Activated CD4-positive, alpha-beta T cell treated with anti-CD3 and anti-CD28 coated beads, Interleukin-2, amount 50 U/mL, for 16 hours (primary cell): ENCODE measurements at places on chromosomes 2 and 18.

GRCh38 chr2:37916512-37917082, 8.5 kb upstream of the RMDN2 start:
- DNase-seq: no peak

DNA sequence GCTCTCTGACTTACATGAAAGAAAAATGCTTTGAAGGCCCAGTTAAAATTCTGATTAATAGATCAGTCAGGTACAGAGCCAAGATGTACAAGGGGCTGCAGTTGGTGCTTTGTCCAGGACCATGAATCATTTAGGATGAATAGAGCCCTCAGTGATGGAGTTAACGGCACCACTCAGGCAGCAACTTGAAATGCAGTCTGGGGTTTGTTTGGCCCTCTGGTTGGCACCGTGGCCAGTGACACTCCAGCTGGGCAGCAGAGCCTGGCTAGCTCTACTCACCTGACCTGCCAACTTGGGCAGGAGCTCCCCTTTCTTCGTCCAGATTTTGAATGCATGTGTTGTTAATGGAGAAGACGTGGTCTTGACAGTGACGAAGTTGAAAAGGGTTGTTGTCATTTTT, 493.0 kb upstream of the ACVR2A start:
- no peak for DNase-seq

DNA sequence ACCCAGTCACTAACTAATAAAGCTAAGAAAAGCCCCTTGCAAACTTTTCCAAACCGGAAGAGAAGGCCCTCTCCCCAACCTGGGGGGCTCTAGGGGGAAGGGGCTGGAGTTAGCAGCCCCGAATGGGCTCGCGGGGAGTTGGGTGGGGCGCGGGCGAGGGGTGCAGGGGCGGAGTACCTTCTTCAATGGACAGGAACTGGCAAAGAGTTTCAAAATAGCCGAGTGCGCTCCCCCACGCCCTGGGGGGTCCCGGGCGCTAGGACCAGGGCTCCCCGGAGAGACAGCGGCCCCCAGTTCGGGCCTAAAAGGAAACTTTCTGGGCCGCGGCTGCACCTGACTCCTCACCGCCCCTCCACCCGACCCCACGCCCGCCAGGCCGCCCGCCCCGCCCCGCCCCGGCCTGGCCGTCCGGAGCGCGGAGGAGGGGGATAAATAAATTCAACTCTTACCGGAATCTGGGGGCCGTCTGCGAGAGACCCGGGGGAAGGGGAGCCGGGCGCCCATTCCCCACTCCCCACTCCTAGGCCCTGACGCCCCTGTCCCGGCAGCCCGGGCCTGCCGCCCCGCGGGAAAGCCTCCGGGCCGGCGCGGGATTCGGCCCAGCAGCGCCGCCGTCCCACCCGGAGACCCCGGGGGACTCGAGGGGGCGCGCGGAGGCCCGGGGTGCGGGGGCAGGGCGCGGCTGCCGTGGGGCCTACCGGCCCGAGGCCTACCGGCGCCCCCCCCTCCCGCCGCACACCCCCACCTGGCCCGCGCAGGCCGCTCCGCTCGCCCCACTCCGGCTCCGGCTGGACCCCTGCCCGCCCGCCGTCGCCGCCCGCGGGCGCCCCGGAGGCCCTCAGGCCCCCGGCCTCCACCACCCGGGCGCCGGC, 868 bp downstream of the INO80D start:
- peak; percentile 30 for DNase-seq

DNA sequence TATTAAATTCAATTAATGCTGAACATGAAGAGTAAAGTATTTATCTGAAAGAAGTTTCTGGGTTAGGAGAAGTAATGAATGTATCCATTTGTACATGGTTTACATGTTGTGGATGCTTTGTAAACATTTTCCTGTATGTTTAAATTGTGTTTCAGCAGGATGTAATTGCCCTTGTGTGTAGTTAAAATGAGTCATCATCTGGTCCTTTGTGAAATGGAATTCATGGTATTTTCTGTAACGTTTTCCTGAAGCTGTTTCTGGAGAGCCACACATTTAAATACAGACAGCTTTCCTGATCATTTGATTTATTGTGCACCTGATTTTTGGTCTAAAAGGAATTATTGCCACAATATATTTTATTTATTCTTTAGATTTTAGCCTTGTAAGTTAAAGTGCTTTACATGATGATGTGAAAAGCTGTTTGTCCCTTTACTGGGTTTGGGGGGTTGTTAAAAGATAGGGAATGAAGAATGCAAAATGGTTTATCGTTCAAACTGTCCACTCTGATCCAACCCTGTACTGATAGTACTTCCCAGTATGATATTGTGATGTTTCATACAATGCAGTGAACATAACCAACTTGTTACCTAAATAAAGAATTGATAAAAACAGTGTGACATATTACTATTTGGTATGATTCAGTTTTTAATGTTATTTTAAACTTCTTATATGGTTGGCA, 41.7 kb upstream of the SLC3A1 start:
- no peak for DNase-seq

GRCh38 chr2:239199041-239199768, 201.6 kb downstream of the HDAC4 start:
- no peak for DNase-seq

- DNase-seq: no peak
Observed at GRCh38 chr2:10158681-10159080, 36.1 kb downstream of the RRM2 start.

DNA sequence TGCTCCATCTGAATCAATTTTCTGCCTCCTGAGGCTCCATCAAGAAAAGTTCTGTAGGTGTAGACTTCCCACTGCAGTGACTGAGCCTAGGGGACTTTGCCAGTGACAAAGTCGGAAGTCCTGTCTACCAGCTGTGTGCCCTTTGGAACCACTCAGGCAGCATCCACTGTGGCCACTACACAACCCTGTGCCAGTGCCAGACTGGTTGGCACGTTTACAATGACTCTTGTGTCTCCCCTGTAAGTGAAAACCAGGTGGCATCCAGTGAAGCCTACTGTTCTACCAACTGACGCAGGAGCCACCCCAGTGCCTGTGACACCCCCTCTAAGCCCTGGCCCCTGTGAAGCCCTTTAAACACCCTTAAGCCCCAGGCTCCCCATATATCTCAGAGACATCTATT, 132.1 kb upstream of the SERPINE2 start:
- DNase-seq: no peak

GRCh38 chr2:3207091-3207491, 170.5 kb downstream of the EIPR1 start:
- DNase-seq: no peak

DNA sequence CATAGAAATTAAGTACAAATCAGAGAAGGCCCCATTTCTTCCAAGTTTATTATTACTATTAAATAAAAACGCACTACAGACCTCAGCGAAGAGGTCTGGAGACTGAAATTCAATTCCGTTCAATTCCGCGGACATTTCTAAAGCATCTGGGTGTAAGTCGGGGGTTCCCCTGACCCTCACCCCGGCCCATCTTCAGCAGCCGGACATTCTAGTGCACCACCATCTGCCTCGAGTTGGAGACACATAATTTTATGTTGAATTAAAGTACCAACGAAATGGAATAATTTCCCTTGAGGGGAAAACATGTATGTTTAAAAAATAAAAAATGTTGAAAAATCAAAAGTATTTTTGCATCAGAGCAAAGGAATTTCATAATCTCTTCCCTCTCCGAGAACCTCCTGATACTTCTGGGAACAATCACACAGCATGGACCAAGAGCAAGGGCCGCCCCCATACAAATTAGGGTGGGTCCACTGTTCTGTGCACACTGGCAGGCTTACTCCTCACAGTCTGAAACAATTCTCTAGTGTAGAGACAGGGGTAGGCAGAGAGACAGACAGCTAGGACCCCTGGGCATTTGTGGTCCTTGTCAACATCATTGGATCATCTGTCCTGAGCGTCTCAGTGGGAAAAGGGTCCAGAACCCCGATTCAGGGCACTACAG, 29.3 kb downstream of the MBP start:
- no peak for DNase-seq

GRCh38 chr2:152558158-152558984, 158.9 kb downstream of the PRPF40A start:
- DNase-seq: no peak

DNA sequence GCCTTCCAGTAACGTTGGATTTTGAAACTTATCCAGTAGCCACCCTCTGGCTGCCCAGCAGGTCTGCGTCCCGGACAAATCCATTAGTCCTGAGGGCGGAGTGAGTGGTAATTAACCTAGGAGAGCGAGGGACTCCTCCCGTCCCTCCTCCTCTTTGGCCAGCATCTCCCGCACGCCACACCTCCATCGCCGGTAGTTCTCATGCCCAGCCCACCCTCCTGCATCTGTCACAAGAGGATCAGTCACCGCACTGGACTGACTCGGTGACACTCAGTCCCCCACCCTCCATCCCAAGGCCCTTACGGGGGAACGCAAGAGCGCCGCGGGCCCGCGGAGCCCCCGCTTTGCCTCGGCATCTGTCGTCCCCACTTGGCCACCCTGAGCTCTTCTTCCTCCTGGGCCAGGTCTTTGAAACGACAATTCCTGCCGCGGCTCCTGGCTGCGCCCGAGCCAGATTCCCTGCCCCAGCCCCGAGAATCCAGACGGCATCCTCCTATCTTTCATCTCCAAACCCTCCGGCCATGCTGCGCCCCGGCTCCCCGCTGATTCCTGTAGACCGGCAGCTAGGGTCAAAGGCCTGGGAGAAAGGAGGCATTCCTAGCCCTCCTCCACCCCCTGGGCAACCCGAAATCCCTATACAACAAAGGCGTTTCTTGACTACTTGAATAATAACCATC, 77.5 kb downstream of the EIF2AK3 start:
- DNase-seq: no peak

GRCh38 chr18:58898010-58898799, 33.5 kb downstream of the ZNF532 start:
- no peak for DNase-seq

- DNase-seq: no peak
Observed at GRCh38 chr2:134135793-134136192, 118.1 kb upstream of the MGAT5 start.

GRCh38 chr2:18599509-18600254, 10.3 kb upstream of the NT5C1B start:
- no peak for DNase-seq

DNA sequence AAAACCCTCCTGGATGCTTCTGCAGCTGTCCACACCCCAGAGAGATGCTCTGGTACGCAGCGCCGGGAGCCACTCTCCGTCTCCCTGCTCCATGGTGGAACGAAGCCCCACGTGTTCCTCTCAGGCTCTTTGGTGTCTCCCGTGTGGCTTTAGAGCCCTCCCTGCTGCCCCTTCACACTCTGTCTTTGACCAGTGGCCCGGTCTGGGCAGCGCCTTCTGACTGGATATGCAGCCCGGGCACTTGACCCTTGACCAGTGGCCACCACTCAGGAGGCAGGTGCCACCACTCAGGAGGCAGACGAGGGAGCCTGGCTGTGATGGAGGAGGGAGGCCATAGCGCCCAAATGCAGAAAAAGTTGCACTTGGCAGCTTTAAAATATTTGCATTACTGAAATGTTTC, 214.5 kb upstream of the SALL3 start:
- no peak for DNase-seq

GRCh38 chr2:210195101-210195852, 24.1 kb upstream of the KANSL1L start:
- DNase-seq: peak; percentile 40

DNA sequence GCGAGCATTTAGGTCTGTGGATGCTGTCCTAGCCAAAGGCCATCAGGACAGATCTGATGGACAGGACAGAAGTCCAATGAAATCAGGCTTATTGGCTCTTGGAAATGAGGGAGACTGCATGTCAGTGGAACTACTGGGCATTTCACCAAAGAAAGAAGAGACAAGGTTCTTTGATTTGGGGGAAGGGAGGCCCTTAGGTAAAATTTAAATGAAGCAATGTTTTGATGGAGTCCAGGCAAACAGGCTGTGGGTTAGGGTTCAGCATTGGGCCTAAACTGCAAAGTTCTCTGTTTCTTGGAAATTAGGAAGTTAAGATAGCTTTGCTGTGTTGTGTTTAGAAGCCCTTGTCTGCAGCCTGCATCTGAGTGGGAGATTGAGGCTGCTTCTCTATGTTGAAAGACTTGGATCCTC, 31.6 kb upstream of the RNF149 start:
- no peak for DNase-seq

- no peak for DNase-seq
Observed at GRCh38 chr2:239290618-239291474, 110.0 kb downstream of the HDAC4 start.

DNA sequence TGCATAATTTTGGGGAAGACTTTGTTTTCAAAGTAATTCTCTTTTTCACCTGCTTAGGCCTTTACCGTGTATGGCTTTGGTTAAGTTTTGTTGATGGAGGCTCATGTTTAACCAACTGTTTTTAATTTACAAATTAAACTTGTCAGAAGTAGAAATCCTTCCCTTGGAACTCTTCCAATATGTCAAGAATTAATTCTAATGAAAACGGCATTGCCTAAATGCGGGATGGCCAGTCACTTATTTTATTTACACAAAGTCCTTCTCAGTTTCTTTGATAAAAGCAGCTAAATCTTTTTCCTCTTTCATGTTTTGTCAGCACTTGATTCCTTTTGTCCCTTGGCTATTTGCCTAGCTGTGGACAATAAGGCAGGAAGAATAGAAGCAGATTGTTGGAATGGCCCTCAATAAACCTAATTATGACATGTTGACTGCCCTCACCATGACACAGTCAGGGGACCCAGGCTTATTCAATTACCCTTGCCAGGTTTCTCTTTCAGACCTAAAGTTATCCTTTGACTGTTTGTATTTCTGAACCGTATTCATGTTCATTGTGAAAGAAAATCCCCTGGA, 26.3 kb downstream of the PAX3 start:
- DNase-seq: no peak

DNA sequence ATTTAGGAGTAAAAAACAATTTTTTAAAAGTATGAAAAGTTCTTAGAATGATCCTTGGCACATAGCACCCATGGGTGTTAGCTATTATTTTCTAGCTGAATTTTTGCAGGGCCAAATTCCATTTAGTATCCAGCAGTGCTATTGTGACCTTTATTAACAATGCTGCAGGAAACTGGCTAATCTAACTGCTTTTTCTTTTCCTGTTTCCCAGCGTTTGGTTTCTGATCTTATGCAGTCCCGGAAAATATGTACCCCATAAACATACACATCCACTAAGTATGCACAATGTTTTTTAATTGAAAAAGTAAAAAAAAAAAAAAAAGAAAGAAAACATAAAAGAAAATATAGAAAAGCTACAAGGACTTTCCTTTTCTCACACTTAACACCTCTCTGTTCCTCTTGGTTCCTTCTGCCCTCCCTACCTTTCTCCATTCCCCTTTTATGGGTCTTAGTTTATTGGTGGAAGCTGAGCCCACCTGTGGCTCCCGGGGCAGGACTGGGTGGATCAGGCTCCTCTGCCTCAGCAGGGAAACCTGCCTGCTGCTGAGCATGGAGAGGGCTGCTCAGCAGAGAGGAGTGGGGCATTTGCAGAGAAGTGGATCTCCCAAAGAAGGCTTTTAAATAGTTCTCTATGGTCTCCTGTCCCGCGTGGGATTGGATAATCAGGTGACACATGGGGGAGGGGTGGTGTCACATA, 9.3 kb upstream of the SLC16A14 start:
- no peak for DNase-seq

- peak; percentile 53 for DNase-seq
Observed at GRCh38 chr2:118059919-118060478, 28.3 kb upstream of the INSIG2 start.

- no peak for DNase-seq
Observed at GRCh38 chr2:20525041-20526035, 78.5 kb downstream of the RHOB start.

GRCh38 chr2:144432921-144433320, 87.0 kb downstream of the ZEB2 start:
- no peak for DNase-seq

GRCh38 chr2:215542690-215543089, 106.8 kb upstream of the FN1 start:
- DNase-seq: no peak

- DNase-seq: no peak
Observed at GRCh38 chr2:60742419-60742818, 13.6 kb upstream of the PAPOLG start.
